ENCODE measurements at places on chromosomes 1 and 21. TPM values are rescaled to one million over a fixed set of nuclear protein-coding genes. Genes with fewer than 3 reads are reported as not detected.

- H3K36me3 ChIP-seq, result no peaks in the 10 kb centered on the region
- no peak overlapping the region for H3K4me3 ChIP-seq
- no peak overlapping the region for H3K27ac ChIP-seq
- H3K27me3 ChIP-seq, result no peaks in the 10 kb centered on the region
Observed at GRCh38 chr21:14833241-14833640, 231.6 kb downstream of the NRIP1 start.

- no peak for DNase-seq
- H3K27ac ChIP-seq, result no peak overlapping the region
- H3K27me3 ChIP-seq, result no peaks in the 10 kb centered on the region
- H3K4me3 ChIP-seq, result no peak overlapping the region
Observed at GRCh38 chr1:233710031-233710430, 96.1 kb downstream of the KCNK1 start.

DNA sequence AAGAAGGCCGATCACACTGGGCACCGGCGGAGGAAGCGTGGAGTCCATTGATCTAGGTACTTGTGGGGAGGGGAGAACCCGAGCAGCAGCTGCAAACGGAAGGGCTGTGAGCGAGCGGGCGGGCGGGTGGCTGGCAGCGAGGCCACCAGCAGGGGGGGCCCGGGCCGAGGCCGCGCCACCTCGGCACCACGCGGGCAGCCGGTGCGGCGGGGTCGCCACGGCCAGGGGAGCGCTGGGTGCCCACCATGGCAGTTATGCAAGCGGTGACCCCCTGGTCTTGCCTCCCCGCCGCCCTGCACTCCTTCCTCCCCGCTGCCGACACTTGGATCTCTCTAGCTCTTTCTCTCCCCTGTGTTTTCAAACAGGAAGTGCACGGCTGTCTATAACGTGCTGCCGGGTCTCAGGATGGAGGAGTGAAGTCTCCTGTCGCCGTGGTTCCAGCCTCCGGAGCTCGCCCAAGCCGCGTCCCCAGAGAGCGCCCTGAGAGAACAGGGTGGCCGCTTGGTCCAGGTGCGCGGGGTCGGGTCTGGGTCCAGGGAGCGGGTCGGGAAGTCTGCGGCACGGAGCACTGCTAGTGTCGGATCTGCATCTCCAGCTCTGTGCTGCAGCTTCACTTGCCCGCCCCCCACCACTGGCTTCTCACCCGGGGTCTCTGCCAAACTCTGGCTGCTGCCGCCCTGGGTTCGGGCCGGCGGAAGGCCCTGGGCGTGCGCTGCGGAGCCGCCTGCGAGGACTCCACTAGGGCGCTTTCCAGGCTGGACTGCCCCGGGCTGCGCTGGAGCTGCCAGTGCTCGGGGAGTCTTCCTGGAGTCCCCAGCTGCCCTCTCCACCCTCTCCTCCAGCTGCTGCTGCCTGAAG, 22.7 kb downstream of the LRRC8D start:
- H3K4me3 ChIP-seq, result peak overlapping the region; percentile 90
- peak overlapping the region; percentile 58 for H3K27ac ChIP-seq
- 0 out of 2 replicates have a peak, but pooled peaks cover 7% of the 10 kb centered on the region for H3K36me3 ChIP-seq
- no peaks in the 10 kb centered on the region for H3K27me3 ChIP-seq

- no peaks in the 10 kb centered on the region for H3K4me1 ChIP-seq
- H3K27ac ChIP-seq, result no peak overlapping the region
- DNase-seq, result no peak
- H3K27me3 ChIP-seq, result no peaks in the 10 kb centered on the region
Observed at GRCh38 chr1:162364498-162364897, 12.2 kb downstream of the SPATA46 start.

GRCh38 chr1:242800521-242800920, 276.0 kb upstream of the PLD5 start:
- no peaks in the 10 kb centered on the region for H3K4me1 ChIP-seq
- H3K36me3 ChIP-seq, result no peaks in the 10 kb centered on the region
- H3K27ac ChIP-seq, result no peak overlapping the region
- peaks cover 21% of the 10 kb centered on the region for H3K27me3 ChIP-seq
- no peak overlapping the region for H3K4me3 ChIP-seq

DNA sequence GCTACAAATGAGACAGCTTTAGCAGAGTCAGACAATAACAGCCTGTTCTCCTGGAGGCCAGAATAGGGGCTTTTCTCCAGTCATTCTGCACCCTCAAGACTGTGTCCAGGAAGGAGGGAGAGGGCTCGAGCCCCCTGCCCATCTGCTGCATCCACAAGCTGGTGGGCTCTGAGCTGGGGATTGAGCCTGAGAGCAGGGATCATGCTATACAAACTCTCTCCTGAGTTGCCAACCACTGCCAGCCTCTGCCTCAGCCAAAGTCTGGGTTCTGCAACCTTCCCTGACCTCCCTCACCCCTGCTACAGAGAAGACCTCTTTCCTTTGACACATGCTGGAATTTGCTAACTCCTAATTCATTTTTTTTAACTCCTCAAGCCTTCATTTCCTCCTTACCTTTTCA, 14.8 kb upstream of the PPM1J start:
- DNase-seq, result no peak
- no peak overlapping the region for H3K4me3 ChIP-seq
- no peaks in the 10 kb centered on the region for H3K36me3 ChIP-seq
- H3K4me1 ChIP-seq, result peaks cover 11% of the 10 kb centered on the region
- H3K27me3 ChIP-seq, result no peaks in the 10 kb centered on the region
- H3K27ac ChIP-seq, result no peak overlapping the region

DNA sequence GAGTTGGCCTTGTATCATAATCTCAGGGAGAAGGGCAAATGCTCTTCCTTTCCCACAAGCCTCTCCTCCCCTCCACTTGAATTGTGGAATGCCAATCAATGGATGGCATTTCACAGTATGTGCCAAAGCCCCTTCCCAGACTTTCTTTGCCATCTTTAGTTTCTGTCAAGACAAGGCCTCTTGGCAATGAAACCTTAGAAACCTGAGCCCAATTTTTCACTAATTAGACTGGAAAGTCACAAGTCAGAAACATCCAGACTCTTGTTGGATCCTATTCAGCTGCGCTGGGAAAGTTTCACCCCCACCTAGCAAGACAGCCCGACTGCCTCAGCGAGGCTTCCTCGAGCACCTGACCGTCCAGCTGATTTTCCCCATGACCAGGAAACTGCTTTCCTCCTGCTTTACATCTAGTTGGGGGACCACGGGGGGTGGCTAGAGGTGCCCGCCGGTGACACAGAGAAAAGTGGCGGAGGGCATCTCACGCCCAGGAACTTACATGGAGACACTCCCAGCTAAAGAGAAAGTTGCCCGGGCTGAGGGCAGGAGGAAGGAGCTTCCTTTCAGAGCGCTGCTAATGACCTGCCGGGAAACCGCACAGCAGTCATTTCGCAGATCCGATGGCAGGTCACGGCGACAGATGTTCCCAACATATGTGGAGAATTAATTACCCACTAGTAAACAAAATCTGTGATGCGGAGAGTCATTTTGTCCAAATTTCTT, 302.6 kb upstream of the RRP15 start:
- DNase-seq, result no peak
- no peaks in the 10 kb centered on the region for H3K4me1 ChIP-seq
- H3K27ac ChIP-seq, result no peak overlapping the region
- no peak overlapping the region for H3K4me3 ChIP-seq
- H3K27me3 ChIP-seq, result no peaks in the 10 kb centered on the region
- H3K36me3 ChIP-seq, result no peaks in the 10 kb centered on the region

DNA sequence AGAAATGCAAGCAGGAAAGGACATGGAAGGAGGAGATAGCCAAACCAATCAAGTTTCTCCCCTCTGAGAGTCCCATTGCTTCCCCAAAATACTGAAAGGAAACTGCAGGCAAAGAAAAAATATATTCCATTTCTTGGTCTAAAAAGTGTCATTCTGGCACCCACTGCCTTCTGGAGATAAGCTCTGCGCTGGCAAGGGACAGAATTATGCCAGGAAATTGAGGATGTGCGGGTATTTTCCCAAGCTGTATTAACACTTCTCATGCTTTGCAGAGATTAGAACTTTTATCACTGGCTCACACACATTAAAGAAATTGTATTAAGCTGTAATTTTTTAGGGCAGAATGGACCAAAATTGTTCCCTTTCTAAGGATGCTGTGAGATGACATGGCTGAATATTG, 381.2 kb upstream of the DUSP10 start:
- no peak for DNase-seq
- no peaks in the 10 kb centered on the region for H3K4me1 ChIP-seq
- H3K27ac ChIP-seq, result no peak overlapping the region
- no peak overlapping the region for H3K4me3 ChIP-seq
- no peaks in the 10 kb centered on the region for H3K36me3 ChIP-seq

- peak overlapping the region; percentile 99 for H3K27ac ChIP-seq
- H3K4me1 ChIP-seq, result peaks cover 41% of the 10 kb centered on the region
- H3K36me3 ChIP-seq, result no peaks in the 10 kb centered on the region
- DNase-seq, result no peak
- no peak overlapping the region for H3K4me3 ChIP-seq
- no peaks in the 10 kb centered on the region for H3K27me3 ChIP-seq
Observed at GRCh38 chr1:14442669-14443068, 155.8 kb upstream of the KAZN start.

DNA sequence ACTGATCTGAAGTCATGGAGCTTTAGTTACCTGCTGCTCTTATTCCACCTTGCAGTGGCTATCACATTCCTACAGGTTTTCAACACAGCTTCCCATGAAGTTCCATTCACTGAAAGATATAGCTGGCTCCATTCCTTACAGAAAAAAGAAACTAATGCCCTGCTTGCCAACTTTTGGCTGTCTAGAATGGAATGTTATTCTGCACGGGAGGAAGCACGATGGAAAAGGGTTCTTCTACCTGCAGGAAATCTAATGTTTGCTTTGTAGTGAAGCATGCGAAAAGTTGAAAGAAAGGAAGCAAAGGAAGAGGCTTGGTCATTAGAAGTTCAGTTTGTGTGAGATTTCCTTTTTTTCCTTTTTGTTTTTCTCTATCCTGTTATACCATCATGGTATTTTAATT, 32.6 kb downstream of the GIPC2 start:
- peaks cover 30% of the 10 kb centered on the region for H3K4me1 ChIP-seq
- no peak overlapping the region for H3K27ac ChIP-seq
- H3K27me3 ChIP-seq, result no peaks in the 10 kb centered on the region
- H3K36me3 ChIP-seq, result no peaks in the 10 kb centered on the region

CALML6 gene
- total RNA-seq, result 3.0 TPM

BLZF1 gene
- total RNA-seq, result 30.6 TPM

Measured in PC-3 (cell line).